ENCODE measurements at places on chromosomes 11 and 22. TPM values are rescaled to one million over a fixed set of nuclear protein-coding genes. Genes with fewer than 3 reads are reported as not detected.

DNA sequence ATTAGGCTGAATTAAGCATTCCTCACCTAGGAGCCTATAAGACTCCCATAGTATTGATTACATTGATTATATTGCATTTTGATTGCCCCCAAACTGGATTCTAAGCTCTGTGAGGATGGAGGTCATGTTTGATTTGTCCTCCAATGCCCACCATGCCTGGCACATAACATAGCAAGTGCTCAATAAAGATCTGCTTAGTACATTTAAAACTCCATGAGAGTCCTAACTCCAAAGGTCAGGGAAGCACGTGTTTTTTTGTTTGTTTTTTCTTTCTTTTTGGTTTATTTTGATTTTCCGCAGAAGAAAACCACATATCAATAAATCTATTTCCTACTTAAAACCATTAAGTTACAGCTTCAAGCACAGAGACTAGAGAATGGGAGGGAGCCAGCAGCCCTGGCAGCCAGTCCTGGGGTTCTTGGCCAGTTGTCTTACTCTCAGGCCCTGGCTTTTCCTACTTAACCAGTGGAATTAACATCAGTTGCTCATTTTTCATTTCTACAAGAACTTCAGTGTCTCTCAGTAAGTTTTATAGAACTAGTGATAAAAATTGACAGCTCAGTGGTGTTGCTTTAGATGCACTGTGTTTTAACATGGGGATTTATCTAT, 429.9 kb upstream of the CCDC90B start:
- no peak for DNase-seq

DNA sequence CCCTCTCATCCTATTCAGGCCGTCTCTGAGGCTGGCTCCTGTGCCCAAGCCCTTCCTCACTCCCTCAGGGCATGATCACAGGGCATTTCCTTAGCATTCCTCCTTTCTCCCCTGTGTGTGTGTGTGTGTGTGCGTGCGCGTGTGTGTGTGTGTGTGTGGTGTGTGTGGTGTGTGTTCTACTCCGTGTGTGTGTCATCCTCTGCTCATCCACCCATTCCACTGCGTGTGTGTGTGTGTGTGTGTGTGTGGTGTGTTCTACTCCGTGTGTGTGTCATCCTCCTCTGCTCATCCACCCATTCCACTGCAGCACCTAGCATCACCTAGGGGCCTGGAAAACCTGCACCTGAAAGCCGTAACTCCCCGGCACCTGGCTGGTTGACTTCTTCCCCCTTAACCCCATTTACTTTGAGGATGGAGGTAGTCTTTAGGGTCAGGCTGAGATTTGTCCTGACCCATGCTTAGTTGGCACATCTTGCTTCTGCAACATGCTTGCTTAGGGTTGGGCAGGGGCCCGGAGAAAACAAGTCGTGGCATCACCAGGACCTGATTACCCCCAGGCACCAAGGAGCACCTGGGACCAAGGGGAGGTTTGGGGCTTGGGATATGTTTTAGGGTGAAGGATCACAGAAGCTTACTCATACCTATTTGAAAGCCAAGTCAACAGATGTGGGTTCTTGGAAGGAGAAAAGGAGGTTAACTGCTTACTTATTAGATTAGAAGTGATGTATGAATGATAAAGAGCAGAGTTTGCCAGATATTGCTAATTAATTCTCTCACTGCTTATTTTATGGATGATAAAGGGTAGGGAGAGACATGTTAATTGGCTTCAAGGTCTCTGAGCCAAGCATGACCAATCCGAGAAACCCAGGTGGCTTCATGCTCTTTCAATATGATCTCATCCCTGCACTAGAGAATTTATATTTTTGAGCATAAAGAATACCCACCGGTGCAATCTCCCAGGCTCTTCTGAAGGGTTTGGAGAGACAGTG, 18.9 kb downstream of the TIMP3 start:
- DNase-seq: no peak

DNA sequence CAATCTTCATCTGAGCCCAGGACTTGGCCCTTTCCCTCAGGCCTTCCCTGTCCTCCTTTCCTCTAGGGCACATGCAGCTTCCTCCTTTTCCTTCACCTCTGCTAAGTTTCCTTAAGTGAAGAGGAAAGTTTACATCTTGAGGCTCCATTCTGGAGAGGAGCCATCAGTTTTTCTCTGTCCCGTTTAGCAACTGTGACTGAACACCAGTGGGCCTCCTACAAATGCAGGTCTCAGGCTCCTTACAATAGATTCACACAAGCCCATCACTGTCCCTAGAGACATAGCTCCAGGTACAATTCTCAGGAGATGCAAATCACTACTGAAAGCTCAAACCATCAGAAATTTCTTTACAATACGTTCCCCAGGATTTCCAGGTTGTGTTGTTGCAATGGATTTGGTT, 23.3 kb upstream of the LYVE1 start:
- no peak for DNase-seq

GRCh38 chr22:27832606-27833005, 31.1 kb upstream of the MN1 start:
- no peak for DNase-seq

DNA sequence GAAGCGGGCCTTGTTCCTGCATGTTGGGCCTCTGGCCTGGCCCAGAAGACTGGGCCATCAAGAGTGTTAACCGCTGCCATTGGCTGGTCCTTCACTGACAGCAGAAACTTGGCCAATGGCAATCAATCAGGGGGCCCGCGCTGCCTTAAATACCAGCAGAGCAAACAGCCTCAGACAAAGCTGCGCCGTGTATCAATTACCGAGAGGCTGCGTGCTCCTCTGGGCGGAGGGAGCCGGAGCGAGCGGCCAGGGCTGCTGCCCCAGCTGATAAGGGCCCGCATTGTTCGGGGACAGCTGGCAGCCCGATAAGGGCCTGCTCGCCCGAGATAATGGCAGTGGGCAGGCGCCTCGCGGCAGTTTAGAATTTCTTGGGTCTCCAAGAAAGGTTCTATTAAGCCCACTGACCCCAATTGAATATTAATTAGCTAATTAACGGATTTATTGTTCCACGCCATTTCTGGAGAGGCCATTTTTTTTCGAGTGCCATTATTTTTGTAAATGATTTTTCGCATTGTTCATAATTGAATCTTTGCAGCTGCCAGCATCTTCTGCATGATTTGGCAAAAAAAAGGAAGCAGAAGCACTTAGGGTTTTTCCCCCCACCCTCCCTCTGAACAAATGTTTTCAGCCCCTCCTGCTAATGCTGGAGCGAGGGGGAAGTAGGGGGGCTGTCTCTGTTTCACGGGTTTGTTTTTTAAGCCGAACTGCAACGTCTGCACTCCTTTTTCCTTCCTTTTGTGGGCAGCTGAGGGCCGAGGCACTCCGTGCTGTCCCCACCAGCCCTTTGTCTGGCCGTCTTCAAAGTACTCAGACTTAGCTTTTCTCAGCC, 37.6 kb upstream of the RIC3 start:
- DNase-seq: peak; percentile 70

GRCh38 chr22:37905534-37906363, at the start of gene MICALL1:
MICALL1 (plus strand) TSS chr22:37906297; CDS start chr22:37906423, 126 bp downstream.
- DNase-seq: peak; percentile 82

GRCh38 chr11:69887330-69887729, 68.1 kb upstream of the FGF3 start:
- no peak for DNase-seq

DNA sequence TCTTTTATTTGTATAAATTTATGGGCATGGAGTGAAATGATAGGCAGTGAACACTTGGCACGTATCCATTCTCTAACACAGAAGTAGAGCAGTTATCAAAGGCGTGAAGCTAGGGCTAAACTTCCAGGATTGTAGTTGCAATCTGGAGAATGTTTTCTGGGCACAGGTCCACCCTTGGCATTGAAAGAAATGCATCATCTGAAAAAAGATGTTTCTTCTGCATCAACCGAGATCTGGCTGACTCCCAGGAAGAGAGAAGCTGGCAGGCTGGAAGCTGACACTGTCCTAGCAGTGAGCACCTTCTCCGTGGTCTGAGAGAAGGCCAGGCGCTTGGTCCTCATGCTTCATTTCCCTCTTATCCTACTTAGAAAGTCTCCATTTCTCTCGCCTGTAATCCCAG, 600.0 kb downstream of the BRD1 start:
- DNase-seq: no peak

DNA sequence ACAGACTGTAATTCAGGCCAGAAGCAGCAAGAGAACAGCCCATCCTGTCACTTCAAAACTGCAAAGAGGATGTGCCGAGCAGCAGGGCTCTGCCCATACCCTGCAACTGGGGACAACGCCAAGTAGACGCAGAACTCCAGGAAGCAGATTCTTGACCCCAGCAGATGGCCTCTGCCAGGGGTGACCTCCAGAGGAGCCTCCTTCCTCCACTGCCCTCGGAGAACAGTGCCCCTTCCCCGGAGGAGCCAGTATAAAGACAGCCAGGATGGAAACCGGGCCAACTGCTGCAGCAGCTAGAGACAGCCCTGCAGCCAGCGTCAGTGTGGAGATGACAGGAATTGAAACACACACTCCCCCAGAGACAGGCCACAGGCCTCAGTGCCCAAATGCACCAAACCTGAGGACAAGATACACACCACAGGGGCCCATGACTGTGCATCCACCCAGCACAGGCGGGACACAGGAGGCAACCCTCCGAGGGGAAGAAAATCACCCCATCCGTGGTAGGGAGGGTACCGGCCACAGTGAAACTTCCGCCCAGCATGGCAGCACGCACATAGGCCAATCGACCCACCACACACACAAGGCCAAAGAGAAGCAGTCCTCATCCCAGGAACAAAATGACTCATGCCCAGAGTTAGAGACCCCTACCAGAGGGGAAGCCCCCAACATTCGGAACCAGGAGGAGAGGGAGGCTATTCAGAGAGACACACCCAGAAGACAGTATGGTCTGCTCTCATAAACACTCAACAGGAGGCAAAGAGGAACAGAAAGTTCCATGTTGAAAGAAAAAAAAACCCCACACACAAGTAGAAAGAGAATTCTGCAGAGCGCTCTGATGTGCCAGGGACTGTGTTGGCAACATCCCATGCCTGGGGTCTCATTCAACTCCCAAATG, 5.6 kb downstream of the AHNAK start:
- DNase-seq: no peak

- peak; percentile 10 for DNase-seq
These were observed 39.1 kb downstream of the CASP12 start for GRCh38 chr11:104858882-104859775.

- DNase-seq: no peak
These were observed 26.0 kb upstream of the CYP2D6 start for GRCh38 chr22:42156598-42156997.

GRCh38 chr11:19344661-19345518, 104.1 kb upstream of the E2F8 start:
- DNase-seq: peak; percentile 90

GRCh38 chr22:46193898-46194310, 43.6 kb downstream of the PPARA start:
- no peak for DNase-seq

- DNase-seq: peak; percentile 98
These were observed at the start of gene NRGN for GRCh38 chr11:124739479-124740276. NRGN (plus strand) TSS chr11:124739942; CDS start chr11:124740085, 143 bp downstream.

GRCh38 chr11:120413480-120413879, 77.3 kb downstream of the ARHGEF12 start:
- no peak for DNase-seq

GRCh38 chr11:123457187-123457770, 27.2 kb downstream of the GRAMD1B start:
- DNase-seq: no peak

- DNase-seq: no peak
These were observed 21.7 kb downstream of the KCNJ1 start for GRCh38 chr11:128845334-128845780.

GRCh38 chr22:37497062-37497599, 10.9 kb upstream of the MFNG start:
- DNase-seq: no peak

DNA sequence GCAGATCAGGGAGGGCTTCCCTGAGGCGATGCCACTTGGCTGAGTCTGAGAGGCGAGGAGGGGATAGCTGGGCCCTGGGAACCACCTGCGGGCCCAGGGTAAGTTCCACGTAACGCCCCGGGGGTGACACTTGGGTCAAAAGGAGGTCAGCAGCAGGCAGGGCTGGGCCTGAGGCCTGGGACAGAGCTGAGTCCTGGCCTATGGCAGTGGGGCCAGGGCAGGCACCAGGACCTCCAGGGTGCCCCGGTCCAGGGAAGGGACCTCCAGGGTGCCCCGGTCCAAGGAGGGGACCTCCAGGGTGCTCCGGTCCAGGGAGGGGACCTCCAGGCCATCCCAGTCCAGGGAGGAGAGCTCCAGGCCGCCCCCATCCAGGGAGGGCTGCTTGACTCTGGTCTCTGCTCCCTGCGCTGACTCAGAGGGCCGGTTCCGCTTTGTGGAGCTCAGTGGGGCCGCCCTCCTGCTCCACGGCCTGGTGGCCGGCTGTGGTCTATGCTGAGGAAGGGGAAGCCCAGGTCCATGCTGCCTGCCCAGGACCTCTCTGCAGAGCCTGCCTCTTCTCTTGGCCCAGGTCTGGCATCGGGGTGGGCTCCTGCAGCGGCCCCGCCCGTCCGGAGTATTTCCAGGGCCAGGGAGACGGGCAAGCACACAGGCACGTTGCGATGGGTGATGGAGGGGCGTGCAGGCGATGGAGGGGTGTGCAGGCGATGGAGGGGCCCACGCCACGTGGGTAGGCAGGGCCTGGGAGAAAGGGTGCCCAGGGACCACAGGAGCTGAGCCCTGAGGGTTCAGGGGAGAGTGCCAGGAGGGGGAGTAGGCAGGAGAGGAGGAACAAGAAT, 19.5 kb upstream of the WNT7B start:
- no peak for DNase-seq

- DNase-seq: no peak
These were observed 6.5 kb upstream of the IL10RA start for GRCh38 chr11:117979481-117980211.

- DNase-seq: no peak
These were observed 16.5 kb upstream of the SHISAL1 start for GRCh38 chr22:44329179-44329796.

GRCh38 chr11:124199702-124200101, 16.6 kb downstream of the OR10D3 start:
- DNase-seq: no peak

DNA sequence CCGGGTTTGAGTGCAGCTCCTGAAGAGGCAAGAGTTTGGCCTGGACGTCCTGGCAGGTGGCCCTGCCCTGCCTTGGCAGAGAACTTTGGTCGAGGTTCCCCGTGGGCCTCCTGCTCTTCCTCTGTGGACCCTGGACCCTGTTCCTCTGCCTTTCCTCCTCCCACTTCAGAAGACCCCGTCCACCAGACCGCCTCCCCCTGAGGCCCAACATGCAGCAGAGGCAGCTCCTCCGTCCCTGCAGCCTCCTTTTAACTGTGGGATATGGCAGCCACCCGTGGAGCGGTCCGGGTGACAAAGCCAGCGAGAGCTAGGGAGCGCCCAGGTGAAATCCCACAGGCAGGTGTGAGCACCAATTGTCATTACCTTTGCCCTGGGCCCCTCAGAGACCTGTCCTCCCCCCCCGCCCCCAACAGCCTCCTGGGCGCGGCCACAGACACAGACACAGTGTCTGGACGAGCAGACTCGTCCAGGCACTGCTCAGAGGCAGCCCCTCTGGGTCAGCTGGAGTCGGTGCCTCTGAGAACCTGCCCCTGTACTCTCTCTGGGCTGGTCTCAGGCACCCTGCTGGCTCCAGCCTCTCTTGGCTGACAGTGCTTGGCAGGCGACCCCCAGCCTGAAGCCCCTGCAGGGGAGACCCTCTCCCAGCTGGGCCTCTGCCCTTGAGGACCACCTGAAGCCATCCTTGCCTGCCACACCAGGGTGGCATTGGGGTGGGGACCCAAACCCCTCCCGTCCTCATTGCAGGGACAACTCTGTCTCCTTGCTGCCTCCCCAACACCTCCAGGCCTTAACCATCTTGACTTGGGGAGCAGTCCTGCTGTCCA, 4.1 kb upstream of the PTDSS2 start:
- DNase-seq: no peak

Gene OR5A1
- total RNA-seq: 0.03 TPM

Gene DPP3
- total RNA-seq: 85.9 TPM

Gene VSTM5
- 0.66 TPM for total RNA-seq

Gene C11orf54
- 29.0 TPM for total RNA-seq

Gene SLC22A9
- total RNA-seq: not detected

Gene SLC25A45
- 0.10 TPM for total RNA-seq

Gene GLYAT
- total RNA-seq: 0.10 TPM
